ENCODE measurements at places on chromosomes 1 and 21.

DNA sequence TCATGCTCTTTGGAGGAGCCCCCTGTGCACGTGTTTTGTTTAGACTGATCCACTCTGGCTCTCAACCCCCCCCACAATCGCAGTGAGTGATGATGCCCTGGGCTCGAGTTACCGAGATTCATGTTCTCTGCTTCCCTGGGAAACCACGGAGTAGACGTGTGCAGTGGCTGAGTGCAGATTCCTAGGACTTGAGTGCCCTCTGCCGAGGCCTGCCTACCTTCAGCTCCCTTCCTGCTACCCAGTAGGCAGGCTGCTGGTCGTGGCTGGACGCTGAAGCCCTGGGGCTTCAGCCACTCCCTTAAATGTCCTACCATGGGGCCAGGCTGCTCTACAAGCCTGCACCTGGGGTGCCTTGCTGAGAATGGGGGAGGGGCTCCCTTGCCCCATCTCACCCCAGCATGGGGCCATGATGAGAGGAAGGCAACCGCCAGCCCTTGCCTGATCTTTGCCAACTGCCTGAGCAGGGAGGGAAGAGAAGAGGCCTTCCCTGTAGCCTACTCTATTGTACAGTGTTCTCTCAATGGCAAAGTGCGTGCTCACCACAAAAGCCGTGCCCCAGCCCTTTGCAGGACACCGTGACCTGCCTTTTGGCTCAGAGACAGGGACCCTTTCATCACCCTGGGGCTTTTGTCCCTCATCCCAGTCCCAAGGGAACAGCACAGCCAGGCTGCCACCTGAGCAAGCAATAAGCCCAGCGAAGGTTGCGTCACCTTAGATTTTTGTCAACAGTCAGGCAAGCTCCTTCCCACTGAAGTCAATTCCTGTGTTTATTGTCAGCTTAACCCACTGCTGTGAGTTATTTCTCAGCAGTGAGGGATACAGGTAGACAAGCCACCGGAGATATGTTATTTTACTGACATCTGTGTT lies 4.1 kb upstream of the GRIK3 start:
- DNase-seq = peak; percentile 38

- DNase-seq = peak; percentile 51
Measured at GRCh38 chr21:32411350-32412161, 950 bp upstream of the EVA1C start.

- DNase-seq = peak; percentile 24
Measured at GRCh38 chr1:196650403-196650802, 1.4 kb upstream of the CFH start.

DNA sequence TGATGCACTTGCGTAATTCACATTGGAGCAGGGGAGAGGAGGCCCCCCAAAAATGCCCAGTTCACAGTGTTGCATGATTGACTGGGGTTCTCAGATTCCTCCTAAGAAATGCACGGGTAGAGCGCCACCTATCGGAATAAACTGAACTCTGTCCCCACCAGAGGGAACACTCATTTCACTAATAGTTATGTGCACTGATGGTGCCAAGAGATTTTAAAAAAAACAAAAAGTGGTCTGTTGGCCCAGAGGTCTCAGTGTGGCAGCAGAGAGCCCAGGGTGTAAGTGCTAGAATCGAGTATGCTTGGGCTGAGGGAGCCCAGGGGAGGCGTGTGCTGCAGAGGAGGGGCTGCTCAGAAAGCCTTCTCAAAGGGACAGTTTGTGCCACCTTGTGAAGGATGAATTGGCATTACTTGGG lies 6.9 kb downstream of the PINK1 start:
- DNase-seq = peak; percentile 64

DNA sequence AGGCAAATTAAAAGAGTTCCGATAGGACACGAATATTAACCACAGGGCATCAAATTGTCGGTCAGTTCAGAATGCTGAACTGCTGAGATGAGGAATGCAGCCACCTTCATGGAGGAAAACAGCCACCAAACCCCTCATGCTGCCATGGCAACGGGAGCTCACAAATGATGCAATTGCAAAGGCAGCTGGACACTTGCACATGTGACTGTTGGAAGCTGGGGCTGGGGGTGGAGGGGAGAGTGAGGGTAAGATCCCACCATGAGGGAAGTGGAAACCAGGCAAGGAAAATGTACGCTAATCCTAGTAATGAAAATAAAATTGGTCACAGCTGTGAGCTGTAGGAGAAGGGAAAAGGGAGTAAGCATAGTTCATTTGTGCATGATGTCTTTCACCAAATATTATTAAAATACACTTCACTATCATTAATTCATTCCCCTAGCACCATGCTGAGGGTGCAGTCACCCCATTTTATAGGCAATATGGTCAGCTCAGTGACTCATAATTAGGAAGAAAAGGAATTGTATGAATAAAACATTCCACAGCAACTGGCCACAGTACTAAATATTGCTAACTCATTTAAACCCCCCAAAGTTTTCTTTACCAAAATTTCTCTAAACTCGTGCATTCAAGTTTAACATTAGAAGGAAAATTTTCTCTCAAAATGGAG lies 15.3 kb downstream of the BECN2 start:
- DNase-seq = peak; percentile 56

Data from WTC11 (cell line).